ENCODE measurements at places on chromosomes 13 and 19.

DNA sequence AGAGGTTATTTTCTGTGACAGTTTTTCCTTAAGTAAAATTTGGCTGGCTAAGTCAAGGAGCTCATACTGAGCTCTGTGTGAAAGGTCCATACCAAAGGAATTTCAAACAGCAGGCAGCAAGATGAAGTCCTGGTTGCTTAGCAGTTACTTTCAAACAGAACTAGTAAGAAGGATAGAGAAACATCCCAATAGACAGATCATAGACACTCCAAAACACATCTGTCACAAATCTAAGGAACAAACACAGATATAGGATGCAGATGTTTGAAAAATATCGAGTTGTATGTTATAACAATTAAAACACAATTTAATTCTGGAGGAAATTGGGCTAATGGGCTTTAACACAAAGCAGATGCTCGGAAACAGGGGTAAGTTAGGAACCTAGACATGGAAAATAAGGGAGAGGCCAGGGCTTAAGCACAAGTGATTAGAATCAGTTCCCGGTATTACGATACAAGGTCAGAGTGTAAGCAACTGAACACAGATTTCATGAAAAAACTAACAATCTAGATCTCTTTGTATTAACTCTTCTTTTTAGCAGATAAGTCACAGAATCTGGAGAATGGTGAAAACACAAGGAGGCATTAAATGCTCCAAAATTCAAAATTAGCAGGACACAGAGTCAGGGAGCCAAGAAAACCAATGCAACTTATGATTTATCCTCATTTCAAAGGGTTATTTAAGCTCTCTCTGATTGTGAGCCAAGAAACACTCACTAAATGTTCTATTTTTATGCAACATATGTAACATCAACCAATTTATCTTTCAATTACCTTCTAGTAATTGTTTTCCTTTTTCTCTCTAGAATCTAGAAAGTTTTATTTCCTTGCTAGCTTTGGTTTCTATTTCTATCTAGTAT, 1992.9 kb upstream of the PCDH20 start:
- no peak for DNase-seq

GRCh38 chr19:58034477-58034793, 610 bp downstream of the ZSCAN1 start:
- DNase-seq, result no peak

DNA sequence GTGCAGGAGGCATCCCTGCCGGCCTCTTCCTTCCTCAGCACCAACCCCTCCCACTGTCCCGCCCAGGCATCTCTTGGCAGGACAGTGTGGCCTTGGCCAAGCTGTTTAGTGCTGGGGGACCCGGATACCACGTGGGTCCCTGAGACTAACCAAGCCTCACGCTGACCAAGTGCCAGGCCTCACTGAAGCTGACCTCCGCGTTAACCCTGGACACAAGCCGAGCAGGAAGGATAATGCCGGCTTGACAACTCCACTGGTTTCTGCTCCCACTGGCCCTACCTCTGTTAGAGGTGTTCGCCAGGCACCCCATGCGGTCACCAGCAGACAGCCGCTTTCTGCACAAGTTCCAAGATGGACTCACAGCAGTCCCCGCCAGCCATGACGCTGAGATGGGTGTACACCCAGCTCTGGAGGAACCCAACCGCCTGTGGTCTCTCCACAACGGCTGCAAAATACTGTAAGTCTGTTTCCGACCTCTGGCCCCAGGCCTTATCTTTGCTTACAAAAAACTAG, 12.4 kb downstream of the GRTP1 start:
- DNase-seq, result no peak

DNA sequence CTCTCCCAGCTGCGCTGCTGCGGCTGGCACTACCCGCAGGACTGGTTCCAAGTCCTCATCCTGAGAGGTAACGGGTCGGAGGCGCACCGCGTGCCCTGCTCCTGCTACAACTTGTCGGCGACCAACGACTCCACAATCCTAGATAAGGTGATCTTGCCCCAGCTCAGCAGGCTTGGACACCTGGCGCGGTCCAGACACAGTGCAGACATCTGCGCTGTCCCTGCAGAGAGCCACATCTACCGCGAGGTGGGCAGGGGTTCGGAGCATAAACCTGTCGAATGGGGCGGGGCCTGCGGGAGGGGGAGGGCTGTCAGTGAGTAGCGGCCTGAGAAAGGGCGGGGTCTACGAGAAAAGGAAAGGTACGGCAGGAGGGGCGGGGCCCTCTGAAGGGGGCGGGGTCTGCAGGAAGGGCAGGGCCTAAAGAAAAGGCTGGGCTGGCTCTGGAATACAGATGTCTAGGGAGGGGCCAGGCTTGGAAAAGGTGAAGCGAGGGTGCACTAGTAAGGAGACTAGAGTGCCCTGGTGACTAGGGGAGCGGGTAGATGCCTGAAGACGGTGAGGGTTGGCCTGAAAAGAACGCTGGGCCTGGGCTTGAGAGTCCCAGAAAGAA, 3.6 kb downstream of the CD37 start:
- DNase-seq, result no peak

- no peak for DNase-seq
These were observed 30.4 kb upstream of the ADGRE5 start for GRCh38 chr19:14350866-14351265.

DNA sequence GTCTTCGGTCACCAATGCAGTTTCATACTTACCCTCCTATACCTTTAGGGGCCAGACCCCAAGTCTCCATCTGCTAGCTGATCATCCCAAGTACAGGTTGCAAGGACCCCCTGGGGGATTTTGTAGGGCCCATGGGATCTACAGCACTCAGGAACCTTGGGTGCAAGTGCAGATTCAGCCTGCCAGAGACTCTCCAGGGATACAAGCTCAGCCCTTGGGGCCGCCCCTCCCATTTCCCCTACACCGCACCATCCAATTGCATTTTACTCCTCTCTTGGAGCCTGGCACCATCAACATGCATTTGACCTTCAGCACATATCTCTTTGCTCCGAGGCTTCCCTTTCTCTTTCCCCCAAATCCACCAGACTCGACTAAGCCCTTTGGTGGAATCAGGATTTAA, 154.7 kb upstream of the ZNF536 start:
- DNase-seq, result no peak

DNA sequence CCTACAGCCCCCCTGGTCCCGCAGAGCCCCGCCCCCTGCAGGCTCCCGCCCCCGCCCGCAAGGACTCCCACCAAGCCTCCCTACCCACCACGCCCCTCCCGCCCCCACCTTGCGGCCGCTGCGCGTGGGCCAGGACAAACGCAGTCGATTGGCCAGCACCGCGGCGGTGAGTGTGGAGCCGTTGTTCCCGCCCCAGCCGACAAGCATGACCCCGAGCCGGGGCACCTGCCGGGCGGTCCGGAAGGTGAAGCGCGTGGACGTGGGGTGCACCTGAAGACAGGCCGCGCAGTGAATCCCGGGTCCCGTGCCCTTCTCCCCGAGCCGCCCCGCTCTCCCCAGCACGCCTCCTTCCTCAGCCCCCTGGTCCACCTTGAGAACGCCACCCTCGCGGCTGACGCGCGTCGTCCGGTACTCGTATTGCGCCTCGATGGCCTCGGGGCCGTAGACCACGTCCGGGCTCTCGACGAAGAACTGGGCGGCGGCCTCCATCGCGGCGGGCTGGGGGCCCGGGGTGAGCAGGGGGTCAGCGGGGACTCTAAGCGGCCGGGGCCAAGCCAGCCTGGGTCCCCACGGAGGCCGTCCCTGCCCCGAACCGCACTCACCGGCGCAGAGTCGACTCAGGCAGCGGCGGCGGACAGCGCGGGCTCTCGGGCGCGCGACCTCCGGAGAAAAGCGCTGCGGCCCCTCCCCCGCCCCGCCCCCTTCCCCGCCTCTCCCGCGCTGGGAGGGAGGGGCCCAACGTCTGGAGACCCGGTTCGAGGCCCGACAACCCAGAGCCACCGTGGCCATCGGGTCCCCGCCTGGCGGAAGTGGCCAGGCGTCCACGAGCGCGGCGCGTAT, at the start of gene ISYNA1:
Gene ISYNA1 (minus strand): TSS at position 643 of the 840 bp plus-strand sequence. CDS start 154 bp downstream, at position 489.
- DNase-seq, result no peak

DNA sequence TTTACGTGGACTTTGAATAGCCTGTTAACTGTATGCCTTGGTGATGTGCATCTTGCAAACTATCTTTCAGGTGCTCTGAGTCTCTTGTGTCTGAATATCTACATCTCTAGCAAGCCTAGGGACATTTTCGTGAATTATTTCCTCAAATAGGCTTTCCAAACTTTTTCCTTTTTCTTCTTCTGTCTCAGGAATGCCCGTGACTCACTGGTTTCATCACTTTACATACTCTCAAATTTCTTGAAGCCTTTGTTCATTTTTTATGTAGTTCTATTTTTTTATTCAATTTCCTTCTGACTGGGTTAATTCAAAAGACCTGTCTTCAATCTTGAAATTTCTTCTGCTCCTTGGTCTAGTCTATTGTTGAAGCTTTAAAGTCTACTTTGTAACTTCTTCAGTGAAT, 332.2 kb downstream of the OXGR1 start:
- DNase-seq, result no peak

DNA sequence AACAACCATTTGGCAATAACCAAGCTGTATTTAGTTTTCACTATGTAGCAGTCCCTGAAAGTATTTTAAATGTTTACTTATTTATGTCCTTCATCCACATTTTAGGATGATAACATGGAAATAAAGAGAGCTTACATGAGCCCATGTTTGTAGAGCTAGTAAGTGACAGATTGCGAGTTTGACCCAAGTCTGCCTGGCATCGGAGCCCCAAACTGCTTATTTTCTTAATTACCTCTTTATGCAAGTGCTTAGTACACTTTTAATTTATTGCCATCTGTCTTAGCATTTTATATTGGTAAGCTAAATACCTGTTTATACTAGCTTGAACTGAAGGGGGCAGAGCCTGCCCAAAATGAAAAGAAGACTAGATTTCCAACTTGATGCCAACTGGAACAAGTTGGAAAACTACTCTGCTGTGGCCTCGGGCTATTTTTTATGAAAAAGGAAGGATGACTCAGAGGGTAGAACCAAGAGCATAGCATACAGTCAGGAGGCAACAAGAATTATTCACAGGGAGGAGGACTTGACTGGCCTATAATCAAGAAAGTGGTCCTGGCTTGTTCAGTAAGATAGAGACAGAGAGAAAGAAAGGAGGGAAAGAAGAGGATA, 150.2 kb downstream of the NDFIP2 start:
- DNase-seq, result no peak

DNA sequence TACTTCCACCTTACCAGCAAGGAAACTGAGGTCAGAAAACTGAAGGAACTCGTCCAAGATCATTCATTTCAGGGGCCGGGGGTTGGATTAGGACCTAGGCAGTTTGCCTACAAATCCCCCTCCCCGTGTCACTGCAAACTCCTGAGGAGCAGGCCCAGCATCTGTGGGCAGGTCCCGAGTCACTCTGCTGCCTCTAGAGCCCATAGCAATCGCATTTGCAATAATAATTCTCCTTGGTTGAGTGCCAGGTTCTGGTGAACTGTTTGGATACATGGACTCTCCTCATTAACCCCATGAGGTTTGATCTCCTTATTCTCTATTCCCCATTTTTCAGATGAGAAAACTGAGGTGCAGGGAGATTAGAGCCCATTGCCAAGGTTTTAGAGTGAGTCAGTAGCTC, 903 bp downstream of the PIN1 start:
- DNase-seq, result no peak

GRCh38 chr13:113862931-113863523, 849 bp downstream of the GAS6 start:
- no peak for DNase-seq

DNA sequence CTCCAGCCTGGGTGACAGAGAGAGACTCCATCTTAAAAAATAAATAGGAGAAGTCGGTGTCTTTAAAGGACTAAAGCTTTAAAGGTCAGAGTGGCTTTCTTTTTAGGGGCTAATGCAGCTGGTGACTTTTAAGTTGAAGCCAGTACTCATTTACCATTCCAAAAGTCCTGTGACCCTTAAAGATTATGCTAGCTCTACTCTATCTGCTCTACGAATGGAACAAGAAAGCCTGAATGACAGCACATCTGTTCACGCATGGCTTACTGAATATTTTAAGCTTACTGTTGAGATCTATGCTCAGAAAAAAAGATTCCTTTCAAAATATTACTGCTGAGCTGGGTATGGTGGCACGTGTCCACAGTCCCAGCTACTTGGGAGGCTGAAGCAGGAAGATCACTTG, 16.4 kb downstream of the TDRD12 start:
- DNase-seq, result no peak

GRCh38 chr13:65653613-65654012, 1576.5 kb downstream of the PCDH9 start:
- DNase-seq, result no peak

DNA sequence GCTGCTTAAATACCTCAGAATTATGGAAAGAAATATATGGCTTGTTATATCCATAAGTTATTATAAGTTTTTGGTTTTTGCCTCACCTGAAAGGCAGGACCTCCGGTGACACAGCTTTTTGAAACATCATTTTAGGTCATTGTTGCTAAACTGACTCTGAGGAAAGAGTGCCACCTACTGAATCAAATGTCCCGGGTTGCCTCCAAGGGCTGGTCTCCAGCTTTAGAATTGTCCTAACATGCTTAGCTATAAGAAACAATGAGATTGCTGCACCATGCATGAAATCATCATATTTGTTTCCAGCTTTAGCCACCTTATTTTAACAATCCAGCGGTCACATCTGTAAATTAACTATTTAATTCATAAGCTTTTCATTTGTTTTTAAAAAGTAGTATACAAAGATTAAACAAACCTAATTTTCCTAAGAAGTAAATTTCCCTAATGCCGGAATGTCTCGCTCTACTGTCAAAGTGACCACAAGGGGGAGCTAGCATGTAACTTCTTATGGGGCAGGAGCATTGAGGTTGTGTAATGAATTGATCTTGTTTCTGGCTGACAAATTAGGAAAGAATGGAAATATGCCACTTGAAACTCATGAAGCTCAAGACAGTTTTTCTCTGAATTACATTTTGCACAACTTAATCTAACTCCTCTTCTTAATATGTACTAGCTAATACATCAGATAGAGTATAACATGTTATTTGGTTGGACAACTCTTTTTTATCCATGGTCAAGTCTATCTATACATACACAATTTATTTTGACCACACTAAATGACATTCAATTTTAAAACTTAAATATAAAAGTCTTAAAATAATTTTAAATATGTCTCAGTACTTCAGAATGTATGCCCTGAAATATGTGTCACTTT, 6.7 kb upstream of the PCDH17 start:
- no peak for DNase-seq

GRCh38 chr13:30702006-30702405, 33.3 kb upstream of the ALOX5AP start:
- DNase-seq, result no peak

- no peak for DNase-seq
These were observed 42.6 kb downstream of the B3GLCT start for GRCh38 chr13:31242367-31242766.
